Stimulated activated CD4-positive, alpha-beta T cell treated with anti-CD3 and anti-CD28 coated beads, Interleukin-2, amount 100 ng/mL, for 24 hours (primary cell): ENCODE measurements at places on chromosomes 16 and 17.

DNA sequence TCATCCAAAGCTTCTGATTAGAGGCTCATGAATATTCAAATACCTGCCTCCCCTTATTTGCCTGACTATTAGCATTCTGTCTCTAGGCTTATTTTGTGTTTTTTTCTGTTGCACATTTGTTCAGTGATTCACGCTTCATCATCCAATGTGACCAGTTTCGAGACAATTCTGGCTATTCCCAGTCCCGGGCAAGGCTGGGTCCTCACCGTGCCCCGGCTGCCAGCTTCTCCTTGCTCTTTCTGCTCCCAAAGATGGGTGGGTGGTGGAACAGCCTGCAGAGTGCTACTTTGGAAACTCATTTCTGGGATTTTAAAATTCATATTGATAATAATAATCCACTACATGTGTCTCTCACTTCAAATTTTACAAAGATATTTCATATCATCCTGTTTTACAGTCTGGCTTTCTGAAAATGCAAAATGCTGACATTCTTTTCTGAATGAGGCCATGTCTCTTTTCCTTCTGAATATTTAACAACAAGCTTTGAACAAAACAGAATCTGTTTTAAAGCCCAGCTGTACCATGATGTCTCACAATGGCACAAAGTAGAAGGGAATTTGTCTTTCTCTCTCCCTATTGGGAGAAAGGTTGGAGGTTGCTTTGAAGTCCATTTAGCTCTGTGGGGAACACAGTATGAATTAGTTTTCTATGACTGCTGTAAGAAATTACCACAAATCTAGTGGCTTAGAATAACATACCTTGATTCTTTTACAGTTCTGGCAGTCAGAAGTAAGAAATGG is 116.9 kb upstream of the CDH13 start:
- DNase-seq, result no peak

- peak; percentile 13 for DNase-seq
Measured at GRCh38 chr16:81940781-81941560, 70.3 kb downstream of the SDR42E1 start.

DNA sequence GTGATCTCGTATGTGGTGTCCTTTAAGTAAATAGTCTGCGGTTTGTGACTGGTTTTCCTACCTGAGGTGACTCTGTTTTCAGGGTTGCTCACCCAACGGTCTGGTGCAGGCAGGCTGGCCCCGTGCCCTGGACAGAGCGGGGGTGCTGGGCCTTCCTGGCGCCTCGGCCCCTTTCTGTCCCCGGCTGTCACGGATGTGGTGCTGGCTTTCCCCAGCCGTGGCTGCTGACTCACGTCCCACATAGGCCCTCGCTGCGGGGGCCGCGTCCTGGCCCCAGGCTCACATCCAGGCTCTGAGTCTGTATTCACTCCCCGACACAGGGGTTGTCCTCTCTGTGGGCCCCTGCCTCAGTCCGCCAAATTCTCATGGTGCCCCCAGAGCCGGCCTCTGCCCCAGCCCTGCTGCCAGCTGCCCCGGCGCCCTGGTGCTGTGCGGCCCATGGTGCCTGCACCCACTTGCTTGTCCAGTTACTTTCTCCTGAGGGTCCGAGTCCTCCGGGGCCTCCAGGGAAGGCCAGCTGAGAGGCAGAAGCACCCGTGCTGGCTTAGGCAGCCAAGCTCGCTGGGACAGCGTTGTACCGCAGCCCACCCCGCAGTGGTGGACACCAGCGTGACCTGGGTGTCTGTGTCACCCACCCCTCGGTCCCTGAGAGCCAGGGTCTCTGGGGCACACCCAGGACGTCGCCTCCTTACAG is 5.9 kb downstream of the CHMP6 start:
- DNase-seq, result no peak

DNA sequence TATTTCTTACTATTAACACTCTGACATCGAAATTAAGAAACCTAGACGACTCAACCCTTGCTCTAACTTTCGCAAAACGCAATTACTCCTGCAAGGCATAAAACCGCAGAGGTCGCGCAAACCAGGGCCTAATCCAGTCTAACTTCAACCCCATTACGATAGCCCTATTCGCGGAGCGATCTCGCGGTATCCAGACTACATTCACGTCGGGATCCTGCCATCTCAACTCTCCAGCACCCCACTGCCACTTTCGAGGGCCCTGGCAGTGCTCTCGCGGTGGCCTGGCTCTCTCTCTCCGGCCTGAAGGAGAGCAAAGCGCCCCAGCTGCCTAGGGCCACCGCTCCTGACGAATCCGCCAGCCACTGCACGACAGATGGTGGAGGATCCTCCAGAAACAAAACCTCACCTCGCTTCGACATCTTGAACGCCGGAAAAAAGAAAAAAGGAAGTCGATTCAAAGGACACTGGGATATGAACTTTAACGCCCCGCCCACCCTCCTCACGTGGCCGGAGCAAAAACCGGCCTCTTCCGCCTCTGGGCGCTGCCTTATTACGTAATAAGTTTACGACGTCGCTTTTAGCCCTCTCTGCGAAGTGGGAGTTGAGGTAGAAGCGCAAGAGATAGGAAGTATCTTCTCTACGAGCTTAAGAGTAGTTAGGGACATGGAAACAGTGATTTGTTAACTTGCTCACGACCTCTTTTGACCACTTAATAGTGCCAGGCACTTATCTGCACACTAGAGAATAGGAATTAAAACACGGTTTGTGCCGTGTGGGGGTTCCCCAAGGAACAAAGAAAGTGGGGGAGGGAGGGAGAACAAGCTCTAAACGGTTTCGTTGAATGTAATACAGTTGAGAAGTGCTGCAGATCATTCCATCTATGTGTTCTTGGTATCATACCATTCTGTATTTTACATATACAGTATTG is at the start of gene RPL23:
TSS of gene RPL23 (minus strand) at position 430 of the 928 bp plus-strand sequence. CDS start at position 419, 11 bp downstream.
- peak; percentile 92 for DNase-seq

DNA sequence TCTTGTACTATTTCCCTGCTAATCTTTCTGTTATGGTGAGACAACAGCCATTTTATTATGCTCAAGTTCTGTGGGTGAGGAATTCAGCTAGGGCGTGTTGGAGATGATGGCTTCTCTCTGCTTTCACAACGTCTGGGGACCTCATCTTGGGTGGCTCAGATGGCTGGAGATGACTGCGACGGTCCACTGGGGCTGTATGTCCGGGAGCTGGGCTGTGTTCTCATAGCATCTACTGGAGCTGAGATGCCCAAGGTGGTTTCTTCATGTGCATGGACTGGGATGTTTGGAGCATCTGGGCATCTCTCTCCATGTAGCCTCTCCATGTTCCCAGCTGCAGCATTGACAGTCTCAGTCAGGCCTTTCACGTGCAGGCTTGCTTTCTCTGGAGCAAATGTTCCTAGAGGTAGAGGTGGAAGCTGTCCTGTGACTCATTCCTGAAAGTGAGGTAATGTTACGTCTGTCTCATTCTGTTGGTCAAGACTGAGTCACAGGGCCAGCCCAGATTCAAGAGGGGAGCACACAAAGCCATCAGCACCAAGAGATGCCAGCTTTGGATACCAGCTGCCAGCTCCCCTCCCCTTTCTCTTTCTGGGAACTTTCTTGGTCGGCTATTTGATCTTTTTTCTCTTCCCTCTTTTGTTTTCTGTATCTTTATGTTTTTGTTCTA is 96.2 kb downstream of the RAP1GAP2 start:
- no peak for DNase-seq

DNA sequence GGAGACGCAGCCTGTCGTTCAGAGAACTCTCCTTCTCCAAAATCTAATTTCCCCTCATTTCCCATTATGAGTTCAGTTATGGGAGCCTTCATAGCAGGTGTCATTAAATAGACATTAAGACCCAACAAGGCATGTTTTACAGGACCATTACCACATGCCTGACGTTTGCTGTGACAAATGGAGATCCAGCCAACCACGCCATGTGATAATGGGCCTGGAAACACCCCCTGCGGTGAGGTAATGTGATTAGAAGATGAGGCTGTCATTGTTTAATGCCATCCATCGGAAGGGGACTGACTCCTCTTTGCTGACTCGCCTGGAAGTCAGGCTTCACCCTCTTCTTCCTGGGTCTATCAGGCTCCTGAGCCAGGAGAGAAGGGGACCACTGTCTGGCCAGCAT is 76.9 kb downstream of the WSCD1 start:
- no peak for DNase-seq

DNA sequence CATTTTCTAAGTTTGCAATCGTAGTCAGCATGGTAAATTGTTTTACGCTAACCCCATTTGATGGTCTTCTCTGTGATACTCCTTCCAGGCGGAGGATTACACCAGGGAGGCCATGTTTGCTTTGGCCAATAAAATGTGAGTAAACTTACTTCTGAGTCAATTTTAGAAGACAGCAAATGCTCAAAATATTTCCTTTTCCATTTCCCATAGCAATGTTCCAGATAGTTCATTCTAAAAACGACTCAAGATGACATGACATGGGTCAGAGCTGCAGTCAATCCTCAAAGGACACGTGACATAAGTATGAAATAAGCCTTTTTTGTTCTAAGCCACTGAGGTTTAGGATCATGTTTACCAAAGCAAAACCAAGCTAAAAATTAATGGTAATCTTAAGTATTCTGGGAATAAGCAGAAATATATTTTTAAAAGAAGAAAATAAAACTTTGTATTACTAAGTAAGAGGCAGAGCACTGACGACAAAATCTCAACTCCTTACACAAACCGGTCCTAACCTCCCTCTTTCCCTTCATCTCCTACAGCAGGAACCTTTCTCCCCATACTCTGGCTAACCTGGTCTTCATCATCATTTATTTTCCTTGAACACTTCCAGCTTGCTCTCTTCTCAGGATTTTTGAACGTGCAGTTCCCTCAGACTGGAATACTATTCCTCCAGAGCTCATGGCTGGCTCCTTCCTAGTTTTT is 266.2 kb downstream of the CEP112 start:
- no peak for DNase-seq

DNA sequence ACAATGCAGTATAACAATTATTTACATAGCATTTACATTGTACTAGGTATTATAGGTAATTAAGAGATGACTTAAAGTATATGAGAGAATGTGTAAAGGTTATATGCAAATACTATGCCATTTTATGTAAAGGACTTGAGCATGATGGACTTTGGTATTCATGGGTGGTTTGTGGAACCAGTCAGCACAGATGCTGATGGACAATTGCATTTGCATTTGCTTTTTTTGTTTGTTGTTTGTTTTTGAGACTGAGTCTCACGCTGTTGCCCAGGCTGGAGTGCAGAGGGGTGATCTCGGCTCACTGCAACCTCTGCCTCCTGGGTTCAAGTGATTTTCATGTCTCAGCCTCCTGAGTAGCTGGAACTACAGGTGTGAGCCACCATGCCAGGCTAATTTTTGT is 36.0 kb downstream of the BCAS3 start:
- DNase-seq, result no peak
